ENCODE measurements at places on chromosomes 13 and 19.
A peak's percentile ranks its signal among the peaks of the same experiment; 100 is the strongest.

- DNase-seq = no peak
Observed at GRCh38 chr13:49922301-49922700, 13.8 kb downstream of the SPRYD7 start.

GRCh38 chr19:4534836-4535658, at the start of gene PLIN5:
PLIN5 (minus strand) TSS chr19:4535224; CDS start chr19:4534074, 1,150 bp downstream.
- peak; percentile 74 for DNase-seq

DNA sequence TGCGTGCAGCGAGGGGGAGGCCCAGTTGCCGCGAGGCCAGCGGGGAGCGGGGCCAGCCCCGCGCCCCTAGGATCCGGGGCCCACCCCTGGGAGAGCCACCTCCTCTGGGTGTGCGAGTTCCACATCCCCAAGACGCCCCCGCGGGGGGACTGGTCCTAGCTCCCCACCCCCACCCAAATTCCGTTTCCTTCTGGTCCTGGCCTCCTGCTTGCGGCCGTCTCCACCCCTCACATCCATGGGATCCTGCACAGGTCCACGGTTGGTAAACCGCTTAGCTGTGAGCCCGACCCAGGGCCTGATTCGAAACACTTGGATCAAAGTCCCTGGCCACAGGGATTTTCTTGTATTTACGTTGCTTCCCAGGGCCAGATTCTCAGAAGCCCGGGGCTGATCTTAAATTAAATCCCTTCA, 324 bp upstream of the FBXO17 start:
- no peak for DNase-seq

DNA sequence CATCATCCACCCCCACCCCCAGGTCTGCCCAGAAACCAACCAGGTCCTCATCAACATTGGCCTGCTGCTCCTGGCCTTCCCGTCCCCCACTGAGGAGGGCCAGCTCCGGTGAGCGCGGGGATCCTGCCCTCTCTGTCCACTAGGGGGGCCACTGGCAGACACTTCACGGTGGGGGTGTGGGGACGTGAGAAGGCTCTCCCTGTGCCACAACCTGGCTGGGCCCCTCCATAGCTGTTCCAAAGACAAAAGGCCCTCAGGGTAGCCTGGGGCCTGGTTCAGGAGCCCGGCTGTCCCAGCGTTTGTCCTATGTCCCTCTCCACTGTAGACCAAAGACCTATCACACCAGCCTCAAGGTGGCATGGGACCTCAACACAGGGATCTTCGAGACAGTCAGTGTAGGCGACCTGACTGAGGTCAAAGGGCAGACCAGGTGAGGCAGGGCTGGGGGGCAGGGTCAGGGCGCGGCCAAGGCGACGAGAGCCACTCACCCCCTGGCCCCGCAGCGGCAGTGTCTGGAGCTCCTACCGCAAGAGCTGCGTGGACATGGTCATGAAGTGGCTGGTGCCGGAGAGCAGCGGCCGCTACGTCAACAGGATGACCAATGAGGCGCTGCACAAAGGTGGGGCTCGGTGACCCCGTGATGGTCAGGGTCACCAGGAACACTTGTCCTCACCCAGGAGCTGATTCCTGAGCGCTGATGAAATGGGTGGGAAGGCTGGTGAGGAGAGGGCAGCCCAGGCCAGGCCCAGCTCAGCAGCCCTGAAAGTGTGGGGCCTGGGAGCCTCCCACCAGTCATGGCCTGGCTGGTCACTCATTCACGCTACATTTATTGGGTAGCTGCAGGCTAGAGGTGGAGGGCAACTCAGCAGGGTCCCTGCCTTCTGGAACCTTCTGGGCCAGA, 7.9 kb downstream of the DCAF15 start:
- peak; percentile 41 for DNase-seq

DNA sequence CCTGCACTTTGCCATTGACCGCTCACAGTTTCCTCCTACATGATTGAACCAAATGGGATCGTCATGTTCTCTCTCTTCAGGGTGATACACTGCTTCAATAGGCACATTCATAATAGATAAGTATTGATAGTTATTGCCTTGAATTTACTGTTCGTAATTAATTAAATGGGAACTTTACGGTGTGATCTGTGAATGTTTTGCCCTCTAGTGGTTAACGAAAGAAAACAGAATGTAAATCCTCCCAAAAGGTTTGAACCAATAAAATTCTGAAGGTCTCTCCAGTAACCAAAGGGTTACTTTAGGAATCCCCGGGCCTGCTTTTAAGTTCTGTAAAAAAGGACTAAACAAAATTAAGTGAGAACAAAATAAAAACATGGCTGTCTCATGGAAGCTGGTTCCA, 389.3 kb downstream of the DACH1 start:
- no peak for DNase-seq

GRCh38 chr13:73173279-73173811, 114.5 kb downstream of the KLF5 start:
- no peak for DNase-seq

DNA sequence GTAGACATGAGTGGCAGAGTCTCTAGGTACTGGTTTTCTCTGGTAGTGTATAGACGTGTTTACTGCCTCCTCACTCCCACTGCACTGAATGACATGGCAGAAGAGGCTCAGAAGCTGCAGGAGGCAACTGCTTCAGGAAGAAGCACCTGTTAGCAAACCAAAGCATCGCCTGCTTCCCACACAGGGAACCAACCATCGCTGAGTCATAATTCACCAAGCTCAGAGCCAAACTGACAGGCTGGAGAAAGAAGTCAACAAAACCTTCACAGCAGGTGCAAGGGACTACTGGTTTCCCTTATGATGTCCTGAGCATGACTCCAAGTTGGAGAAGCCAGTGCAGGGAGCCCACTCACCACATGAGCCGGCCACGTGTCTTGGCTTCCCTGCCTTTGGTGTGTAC, 69.8 kb downstream of the KCTD12 start:
- DNase-seq = no peak

- peak; percentile 25 for DNase-seq
Observed at GRCh38 chr13:28100150-28101121, at the start of gene FLT3. FLT3 (minus strand) TSS chr13:28100576; CDS start chr13:28100510, 66 bp downstream.

- peak; percentile 24 for DNase-seq
Observed at GRCh38 chr13:34349091-34349722, 531.3 kb downstream of the RFC3 start.

DNA sequence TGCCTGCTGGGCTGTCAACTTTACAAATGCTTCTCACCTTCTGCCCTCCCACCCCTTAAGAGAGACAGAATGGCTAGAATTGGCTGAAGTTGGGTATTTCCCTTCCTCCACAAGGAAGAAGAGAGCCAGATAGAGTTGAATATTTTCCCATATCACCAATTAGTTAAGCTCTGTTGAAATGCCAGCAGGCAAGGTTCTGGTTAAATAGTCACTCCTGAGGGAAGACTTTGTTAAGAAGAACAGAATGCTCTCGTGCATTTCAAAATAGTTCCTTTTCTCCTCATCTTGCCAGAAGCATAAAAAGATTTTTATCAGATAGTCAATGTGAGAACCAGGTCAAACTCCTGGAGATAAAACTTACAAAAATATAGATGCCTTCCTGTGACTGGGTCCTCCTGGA, 2857.0 kb upstream of the PCDH20 start:
- no peak for DNase-seq

- DNase-seq = no peak
Observed at GRCh38 chr13:109669234-109669612, 117.2 kb downstream of the IRS2 start.

DNA sequence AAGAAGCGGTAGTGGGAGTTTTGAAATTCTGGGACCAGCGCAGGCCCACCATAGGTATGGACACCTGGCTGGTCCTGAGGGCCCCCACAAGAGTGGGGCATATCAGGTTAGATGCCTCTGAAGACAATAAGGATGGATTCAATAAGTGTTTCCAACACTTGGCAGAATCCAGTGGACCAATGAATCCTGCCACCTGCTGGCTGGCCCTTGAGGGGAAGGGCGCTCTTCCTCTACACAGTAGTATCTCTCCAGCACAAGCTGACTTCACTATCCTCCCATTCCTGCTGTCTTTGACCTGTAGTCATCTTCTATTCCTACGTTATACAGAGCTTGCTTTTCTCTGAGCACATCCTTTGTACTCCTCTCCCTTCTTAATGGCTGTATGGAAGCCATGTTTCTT, 199.7 kb upstream of the TSHZ3 start:
- no peak for DNase-seq

DNA sequence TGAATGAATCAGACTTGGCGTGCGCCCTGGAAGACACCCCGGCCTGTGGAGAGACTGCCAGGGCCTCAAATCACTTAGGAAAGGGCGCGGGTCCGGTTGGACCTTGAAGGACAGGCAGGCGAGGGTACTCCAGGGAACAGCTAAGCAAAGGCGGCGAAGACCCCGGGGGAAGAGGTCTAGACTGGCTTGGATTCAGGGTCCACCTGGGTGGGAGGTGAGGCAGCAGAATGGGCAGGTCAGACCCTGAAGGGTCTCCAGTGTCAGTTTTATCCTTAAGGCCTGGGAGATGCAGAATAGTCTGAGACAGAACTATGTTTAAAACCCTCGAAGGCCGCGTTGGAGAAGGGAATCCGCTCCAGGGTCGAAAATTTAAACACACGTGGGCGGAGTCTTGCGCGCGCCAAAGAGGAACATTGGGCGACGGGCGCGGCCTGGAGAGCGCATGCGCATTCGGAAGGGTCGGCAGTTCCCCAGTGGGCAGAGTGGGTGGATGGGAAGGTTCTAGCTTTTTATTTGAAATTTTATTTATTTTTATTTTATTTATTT, 567 bp upstream of the SMG9 start:
- no peak for DNase-seq

- no peak for DNase-seq
Observed at GRCh38 chr19:47610902-47611301, 2.0 kb downstream of the BICRA start.

GRCh38 chr13:112587212-112587763, 665 bp downstream of the TUBGCP3 start:
- DNase-seq = peak; percentile 74

- DNase-seq = no peak
Observed at GRCh38 chr19:47417746-47418691, 1.3 kb downstream of the MEIS3 start.

DNA sequence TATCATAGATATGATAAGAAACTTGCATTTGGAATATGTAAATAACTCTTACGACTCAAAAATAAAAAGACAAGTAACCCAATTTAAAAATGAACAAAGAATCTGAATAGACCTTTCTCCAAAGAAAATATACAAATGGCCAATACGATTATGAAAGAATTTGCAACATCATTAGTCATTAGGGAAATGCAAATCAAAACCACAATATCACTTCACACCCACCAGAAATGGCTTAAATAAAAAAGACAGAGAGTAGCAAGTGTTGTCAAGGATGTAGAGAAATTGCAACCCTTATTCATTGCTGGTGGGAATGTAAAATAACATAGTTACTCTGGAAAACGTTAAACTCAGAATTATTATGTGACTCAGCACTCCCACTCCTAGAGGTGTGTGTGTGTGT, 226.6 kb upstream of the MAB21L1 start:
- DNase-seq = no peak

DNA sequence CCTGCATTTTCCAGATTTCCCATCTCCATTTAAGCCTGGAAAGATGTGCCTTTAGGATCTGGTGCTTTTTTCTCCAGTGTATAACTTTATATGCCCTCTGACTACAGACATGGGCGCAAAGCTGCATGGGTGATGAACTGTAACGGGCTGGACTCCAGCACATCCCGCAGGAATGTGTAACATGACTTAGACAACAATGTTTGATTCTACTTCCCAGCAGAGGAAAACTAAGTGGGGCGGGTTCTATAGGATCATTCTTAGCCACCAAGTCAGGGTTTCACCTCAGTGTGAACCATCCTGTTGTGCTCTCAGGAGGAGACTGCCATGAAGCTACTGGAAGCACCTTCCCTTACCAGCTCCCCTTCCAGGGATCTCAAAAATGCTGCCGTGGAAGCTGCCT, 93.2 kb upstream of the SERP2 start:
- DNase-seq = no peak

- DNase-seq = no peak
Observed at GRCh38 chr13:30266756-30267155, 40.6 kb downstream of the KATNAL1 start.

DNA sequence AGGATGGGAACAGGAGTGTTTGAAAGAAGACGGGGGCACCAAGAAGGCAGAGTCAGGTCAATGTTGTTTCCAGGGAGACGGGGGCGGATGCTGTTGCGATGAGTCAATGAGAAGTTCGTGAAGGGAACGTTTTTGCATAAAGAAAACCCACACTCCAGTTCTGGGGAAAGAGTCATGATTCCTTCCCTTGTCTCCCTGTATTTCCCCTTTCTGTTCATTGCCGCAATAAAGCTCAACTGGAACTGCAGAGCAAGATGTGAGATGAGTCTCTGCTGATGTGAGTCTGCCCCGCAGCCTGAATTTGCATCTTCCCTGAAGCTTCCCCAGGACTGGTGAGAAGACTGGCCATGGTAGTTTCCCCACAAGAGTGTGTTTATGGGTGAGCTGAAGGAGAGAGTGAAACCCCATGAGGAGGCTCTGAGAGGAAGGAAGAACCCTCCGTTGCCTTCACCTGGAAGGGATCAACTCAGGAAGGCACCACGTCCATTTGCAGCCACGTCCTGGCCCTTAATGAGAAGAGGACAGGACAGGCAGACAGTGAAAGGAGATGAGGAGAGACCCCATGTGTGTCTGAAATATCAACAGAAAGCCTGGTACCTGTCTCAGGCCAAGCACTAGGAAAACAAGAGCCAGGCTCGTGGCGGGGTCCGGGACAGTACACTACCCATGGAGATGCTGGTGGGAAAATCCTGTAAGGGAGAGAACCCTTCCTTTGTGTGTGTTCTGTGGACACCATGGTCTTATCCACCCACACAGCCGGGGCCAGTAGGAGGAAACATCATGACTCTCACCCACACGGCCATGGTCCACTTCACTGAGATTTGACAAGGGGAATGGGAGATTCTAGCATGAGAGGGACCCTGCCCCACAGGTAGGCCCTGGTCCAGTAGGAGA, 13.7 kb downstream of the LILRA1 start:
- DNase-seq = no peak

- no peak for DNase-seq
Observed at GRCh38 chr19:7226739-7227138, 67.5 kb downstream of the INSR start.

DNA sequence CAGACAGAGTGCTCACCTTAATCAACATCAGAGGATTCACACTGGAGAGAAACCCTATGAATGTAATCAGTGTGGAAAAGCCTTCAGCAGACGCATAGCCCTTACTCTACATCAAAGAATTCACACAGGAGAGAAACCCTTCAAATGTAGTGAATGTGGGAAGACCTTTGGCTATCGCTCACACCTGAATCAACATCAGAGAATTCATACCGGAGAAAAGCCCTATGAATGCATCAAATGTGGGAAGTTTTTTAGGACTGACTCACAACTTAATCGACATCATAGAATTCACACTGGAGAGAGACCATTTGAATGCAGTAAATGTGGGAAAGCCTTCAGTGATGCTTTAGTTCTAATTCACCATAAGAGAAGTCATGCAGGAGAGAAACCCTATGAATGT, 18.3 kb downstream of the ZNF527 start:
- no peak for DNase-seq
